Erythroblast (primary cell): ENCODE measurements at places on chromosomes 3 and 15.

- DNase-seq, result no peak
Observed at GRCh38 chr3:147090461-147090860, 315.9 kb downstream of the ZIC4 start.

DNA sequence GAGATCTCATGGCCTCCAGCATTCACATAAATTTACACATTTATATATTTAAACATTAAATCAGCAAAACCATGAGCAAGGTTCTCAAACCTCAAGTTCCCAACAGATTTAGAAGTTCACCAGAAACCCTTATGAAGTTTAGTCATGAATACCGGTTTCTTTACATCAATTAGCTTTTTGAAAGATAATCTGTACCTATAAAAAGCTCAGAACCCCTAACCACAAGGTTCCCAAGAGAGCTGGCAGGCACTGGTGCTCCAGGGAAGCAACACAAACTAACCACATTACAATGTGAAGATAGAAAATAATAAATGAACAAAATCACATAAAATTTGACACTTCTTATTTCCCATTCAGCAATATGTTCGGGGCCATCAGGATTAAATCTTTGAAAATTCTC lies 150.9 kb downstream of the FBN1 start:
- no peak for DNase-seq

DNA sequence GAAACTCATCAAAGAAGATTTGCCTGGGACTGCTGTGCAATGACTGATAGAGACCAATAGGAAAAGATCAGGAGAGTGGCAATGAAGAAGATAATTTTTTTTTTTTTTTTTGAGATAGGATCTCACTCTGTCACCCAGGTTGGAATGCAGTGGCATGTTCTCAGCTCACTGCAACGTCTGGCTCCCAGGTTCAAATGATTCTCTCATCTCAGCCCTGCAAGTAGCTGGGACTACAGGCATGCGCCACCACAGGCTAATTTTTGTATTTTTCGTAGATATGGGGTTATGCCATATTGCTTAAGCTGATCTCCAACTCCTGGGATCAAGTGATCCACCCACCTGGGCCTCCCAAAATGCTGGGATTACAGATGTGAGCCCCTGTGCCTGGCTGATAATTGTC lies 116.9 kb upstream of the CCNL1 start:
- DNase-seq, result no peak

DNA sequence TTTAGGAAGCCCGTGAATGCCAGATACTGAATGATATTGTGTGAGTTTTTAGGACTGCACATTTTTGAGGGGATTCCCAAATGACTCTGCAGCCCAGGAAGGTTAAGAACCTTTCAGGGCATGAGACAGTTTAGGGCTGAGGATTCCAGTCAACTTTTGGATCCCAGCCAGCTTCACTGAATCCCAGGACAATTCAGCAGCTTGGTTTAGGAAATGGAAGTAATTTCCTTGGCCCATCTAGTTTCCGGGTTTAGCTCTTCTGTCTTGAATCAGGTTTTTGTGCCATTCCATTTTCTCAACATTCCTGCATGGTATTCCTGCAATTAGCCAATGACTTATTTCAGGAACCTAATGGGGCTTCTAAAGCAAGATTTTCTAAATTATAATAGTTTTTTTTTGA lies 253.9 kb downstream of the LSAMP start:
- no peak for DNase-seq

- DNase-seq, result no peak
Observed at GRCh38 chr15:39250460-39251186, 330.3 kb upstream of the THBS1 start.

DNA sequence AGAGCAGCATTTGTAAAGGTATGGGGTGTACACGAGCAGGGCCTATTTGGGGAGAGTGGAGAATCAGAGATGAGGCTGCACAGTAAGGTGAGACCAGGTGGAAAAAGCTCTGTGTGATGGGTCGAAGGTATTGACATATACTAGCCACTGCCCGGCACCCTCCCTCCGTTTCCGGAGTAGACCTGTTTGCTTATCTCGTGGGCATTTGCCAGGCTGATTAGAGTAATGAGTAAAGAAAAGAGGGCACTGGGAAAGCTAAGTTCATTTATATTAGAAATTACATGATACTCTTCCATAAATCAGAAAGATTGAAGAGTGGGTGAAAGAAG lies 46.2 kb upstream of the ATG7 start:
- DNase-seq, result no peak

DNA sequence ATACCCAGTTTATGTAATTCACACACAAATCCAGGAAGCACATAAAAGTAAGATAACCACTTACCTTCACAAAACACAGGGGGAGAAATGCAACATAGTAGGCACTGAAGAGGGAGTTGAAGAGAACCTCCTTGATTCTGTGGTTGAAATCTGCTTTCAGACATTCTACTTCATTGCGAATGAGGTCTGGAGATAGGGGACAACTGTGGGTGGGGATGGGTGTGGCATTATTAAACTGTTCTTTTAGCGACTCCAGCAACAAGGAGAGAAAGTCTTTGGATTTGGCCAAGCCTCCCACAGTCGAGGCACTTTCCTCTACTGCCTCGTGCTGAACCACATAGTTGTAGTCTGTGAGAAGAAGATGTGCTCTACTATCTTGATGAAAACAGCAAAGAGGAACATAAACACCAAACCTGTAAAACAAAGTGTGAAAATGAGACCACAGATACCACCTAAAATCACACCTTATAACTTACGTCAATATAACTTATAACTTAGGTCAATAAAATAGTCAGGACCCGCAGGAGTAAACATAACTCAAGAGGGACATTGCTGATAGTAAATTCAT lies 25.6 kb downstream of the TMEM39A start:
- peak; percentile 75 for DNase-seq

DNA sequence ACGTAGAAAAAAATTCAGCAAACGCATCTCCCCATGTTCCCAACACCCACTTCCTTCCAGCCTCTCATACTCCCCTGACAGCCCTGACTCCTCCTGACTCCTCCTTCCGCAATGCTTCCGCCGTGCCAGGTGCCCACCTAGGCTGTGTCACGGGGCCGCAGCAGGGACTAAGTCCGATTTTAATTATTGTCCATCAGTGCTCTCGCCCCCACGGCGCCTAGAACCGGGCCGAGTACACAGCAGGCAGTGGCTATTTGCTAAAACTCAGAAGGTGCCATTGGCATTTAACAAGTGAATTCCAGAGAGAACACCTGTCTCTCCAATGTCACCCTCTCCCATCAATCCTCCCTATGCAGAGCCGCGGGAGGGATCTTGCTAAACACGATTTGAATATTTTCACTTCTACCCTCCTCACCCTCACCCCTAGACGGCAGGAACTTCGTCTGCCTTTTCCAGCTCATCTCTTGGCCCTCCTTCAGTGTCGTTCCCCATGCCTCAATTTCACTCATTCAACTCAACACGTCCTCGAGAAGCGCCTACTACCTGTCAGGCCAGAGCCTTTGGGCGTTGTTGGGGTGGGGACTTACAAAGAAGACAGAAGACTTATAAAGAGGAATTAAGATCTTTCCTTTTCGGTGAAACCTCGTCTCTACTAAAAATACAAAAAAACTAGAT lies 11.5 kb upstream of the SHF start:
- peak; percentile 53 for DNase-seq

GRCh38 chr3:89946884-89947283 lies 839.5 kb downstream of the EPHA3 start:
- no peak for DNase-seq

DNA sequence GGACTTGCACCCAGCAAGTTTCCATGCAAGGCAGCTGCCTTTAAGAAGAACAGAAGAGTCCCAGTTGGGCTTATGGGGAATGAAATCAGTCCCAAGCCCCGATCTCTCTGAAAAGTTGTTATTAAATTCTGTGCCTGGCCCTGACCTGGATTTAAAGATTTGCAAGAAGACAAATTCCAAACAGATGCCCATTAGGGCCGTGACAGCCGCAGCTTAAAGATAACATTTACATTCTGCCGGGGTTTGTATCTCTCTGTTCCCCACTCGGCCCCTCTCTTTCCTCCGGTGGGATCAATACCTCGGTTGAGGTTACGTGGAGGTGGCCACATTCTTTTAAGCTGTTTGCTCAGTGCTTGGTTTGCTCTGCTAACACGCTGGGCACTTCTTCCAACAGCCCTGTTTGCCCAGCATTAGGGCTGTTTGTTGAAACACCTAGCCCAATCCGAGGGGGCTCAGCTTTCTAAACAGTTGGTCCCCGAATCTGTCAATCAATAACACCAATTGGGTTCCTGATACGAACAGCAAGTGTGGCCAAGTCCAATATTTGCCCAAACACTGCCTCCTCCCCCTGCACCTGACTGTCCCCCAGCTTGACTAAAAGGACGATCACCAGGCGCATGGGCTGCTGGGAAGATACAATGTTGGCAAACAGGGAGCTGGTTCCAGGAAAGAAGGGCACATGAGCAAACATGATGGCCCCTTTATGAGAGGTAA lies 108.6 kb downstream of the RPLP1 start:
- DNase-seq, result no peak

DNA sequence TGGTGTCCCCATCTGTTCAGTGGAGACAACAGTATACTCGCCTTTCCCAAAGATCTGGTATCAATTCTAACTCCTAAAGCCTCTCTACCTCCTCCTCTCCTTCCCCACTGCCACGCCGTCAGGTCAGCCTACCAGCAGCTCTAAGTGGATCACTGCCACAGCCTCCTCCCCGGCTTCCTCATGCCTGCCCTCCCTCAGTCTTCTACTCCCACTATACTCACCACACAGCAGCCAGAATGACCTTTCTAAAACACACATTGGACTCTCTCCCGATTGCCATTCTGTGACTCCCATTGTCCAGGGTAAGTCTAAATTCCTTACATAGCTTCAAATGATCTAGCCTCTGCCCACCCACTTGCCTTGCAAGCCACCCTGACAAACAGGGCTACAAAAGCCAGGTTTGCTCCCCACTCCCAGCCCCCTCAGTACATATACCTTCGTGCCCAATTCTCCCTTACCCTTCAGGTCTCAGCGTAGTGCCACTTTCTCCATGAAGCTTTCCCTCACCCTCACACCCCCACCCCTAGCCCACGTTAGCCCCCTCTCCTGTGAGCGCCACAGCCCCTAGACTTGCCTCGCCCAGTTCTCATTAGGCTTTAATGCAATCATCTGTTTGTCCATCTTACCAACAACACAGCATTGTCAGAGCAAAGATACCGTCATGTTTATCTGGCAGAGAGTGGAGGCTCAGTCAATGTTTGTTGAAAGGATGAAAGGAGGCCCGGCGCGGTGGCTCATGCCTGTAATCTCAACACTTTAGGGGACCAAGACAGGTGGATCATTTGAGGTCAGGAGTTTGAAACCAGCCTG lies 9.5 kb upstream of the SEMA7A start:
- DNase-seq, result no peak

DNA sequence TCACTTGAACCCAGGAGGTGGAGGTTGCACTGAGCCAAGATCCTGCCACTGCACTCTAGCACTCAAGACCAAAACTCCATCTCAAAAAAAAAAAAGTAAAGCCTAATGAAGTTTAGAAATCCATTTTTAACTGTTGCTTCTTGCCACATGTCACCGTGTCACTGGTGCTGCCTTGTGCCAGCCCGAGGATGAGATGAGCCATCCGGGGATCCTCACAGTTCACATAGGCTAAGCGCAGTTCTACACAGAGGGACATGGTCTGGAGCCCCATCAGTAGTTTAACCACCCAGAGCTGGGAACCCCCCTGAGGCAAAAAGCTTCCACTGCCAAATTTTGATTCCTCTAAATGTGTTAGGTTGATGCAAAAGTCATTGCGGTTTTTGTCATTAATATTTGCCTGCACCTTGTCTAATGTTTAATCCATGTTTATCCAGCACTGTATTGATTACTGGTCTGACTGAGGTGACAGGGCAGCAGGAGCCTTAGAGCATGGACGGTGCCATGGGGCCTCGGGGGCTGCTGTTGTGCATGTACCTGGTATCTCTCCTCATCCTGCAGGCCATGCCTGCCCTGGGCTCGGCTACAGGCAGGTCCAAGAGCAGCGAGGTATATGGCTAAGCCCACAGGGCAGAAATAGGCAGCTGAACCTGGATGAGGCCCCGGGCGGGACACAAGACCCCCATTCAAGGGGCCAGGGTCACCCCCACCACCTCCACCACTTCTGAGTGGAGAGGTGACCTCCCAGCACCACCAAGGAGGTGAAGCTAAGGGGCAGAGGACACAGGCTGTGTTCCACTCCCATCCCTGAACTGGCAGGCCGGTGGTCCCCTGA lies at the start of gene ITIH1:
TSS of gene ITIH1 (plus strand) at position 473 of the 832 bp plus-strand sequence. CDS start at position 490, 17 bp downstream.
- no peak for DNase-seq

DNA sequence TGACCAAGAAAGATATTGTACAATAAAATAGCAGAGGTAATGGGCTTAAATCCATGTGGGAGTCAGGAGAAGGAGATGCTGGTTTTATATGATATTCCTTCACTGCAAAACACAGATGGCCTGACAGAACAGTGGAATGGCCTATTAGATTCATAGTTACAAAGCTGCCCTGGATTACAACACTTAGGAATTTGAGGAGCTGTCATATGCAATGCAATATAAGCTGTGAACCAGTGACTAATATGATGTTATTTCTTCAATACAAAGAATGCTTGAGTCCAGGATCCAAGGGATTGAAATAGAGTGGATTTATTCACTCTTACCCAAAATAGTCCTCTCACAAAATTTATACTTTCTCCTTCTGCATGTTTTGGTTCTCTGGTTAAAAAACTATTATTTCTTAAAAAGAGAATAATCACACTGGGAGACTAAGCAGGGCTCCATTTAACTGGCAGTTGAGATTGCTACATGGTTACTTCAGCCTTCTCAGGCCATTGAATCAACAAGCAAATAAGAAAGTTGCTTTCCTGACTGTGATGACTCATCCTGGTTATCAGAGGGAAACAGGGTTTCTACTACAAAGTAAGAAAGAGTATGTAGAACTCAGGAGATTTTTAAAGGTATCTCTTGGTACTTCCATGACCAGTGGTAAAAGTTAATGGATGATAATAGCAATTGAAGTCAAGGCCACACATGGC lies 79.8 kb upstream of the ZPLD1 start:
- peak; percentile 32 for DNase-seq

DNA sequence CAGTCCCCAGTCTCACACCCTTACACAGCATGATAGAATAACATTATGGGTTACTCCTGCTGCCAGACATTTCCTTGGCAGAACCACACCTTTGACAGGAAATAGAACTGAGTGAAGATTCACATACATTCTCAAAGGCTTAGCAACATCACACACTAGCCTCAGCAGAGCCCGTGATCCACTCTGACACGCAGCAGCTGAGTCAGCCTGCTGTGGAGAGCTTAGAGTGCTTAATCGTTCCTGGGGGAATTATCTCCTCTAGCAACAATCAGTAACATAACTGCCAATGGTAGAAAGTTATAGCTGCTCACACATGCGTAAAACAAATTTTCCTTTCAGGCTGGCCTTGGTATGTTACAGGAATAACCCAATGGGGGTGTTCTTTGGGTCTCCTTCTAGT lies 382.1 kb downstream of the GAP43 start:
- no peak for DNase-seq

GRCh38 chr3:11601446-11602238 lies 42.1 kb downstream of the VGLL4 start:
- no peak for DNase-seq

GRCh38 chr3:66486202-66486601 lies 14.6 kb downstream of the LRIG1 start:
- no peak for DNase-seq
